Suppressor macrophage treated with lipopolysaccharide for 1 hour (primary cell): ENCODE measurements at places on chromosomes 7 and 10.

DNA sequence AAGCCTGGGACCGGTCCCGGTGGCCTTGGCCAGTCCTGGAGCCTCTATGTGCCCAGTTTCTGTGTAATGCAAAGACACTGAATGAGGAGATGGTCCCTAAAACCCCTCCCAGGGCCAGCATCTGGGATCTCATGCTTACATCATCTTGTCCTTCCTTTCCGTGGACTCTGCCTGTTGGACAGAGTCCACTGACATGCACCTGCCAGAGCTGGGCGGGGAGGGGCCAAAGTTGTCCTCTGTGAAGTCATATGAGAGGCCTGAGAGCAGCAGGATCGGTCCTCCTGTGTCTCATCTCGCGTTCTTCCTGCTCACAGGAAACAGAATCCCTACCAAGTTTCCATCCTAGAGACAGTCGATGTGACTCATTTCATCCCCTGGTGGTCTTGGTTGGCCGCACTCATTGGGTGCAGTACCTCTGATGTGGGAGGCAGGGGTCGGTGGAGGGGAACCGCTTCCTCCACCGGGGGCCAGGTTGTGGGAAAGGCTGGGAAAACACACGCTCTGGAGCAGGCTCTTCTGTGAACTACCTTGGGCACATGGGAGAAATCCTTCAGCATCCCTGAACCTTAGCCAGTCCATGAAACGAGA lies 389.6 kb upstream of the PODXL start:
- DNase-seq = no peak

DNA sequence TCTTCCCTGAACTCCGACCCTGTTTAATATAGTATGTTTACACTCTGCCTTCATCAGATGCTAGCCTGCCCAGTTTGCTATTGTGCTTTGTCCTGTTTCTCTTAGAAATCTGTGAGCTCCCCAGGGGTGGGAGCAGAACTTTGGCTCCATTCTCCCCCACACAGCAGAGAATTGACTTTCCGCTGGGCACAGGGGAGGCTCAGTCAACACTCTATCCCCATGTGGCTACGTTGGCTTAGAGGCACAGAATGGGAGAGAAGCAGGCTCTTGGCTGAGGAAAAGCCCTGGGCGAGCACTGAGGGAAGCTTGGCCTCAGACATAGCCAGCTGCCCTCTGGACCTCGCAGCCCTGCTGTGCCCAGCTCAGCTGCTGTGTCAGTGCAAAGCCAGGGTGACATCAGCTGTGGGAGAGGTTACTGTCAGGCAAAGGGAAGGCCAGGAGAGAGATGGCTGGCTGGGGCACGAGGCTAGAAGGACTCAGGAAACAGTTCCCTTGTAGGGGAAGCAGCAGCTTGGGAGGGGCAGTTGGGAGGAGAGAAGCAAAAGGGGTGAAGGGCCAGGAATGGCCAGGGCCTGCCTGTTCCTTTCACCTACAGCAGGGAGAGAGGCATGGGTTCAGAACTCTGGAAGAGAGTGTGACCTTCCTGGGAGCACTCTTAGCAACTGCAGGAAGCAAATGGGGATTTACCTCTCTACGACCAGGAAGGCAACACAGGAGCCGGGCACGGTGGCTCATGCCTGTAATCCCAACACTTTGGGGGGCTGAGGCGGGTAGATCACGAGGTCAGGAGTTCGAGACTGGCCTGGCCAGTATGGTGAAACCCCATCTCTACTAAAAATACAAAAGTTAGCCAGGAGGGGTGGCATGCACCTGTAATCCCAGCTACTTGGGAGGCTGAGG lies 5.8 kb upstream of the SCD start:
- DNase-seq = peak; percentile 65

GRCh38 chr10:131094527-131095312 lies 216.8 kb downstream of the TCERG1L start:
- no peak for DNase-seq

- DNase-seq = no peak
Measured at GRCh38 chr7:51592842-51593599, 276.4 kb upstream of the COBL start.

DNA sequence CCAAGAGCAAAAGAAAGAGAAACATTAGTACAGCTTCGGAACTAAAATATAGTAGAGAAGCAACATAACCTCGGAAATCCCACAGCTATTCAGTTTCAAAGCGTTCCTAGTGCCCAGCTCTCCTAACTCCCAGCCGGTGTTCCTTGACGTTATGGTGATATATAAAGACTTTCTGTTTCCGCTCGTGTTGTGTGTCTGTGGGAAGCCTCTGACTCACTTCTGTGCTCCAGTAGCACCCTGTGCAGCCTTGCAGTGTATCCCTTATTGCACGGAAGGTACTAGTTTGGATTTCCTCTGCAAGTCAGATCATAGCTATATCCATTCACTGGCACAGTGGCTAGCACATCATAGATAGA lies 535 bp downstream of the ASAH2B start:
- peak; percentile 76 for DNase-seq

GRCh38 chr7:47508389-47509380 lies 73.2 kb downstream of the TNS3 start:
- peak; percentile 84 for DNase-seq

GRCh38 chr7:126948664-126949063 lies 304.1 kb downstream of the GRM8 start:
- DNase-seq = no peak

DNA sequence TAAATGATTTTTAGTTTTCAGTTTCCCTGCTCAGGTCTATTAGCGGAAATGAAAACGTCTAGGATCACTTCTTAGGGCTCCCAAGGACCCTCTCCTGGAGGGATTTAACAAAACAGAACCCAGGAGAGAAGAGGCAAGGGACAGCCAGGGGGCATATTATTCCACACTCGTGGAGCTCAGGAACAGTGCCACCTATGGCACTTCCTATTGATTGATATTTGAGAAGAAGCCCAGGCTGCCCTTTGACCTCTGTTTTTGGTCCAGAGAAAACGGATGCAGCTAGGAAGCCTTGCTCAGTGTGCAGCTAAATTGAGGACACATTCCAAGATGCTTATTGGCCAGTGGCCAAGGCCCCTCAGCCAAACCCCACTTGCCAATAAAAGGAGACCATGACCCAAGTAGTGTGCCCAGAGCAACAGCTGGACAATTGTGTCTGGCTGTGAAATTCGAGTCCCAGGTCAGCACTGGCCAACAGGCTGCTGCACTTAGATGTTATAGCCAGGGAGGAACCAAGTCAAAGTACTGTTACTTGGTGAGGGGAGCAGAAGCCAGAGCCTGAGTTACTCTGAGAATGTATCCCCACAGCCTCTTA lies 24.0 kb upstream of the GPNMB start:
- DNase-seq = no peak

- DNase-seq = no peak
Measured at GRCh38 chr7:37173670-37174069, 275.0 kb downstream of the ELMO1 start.
